COR-L47 (cell line): ENCODE measurements at places on chromosomes 12 and 14.
A peak's percentile ranks its signal among the peaks of the same experiment; 100 is the strongest.

GRCh38 chr14:53953828-53954550, 2.6 kb downstream of the BMP4 start:
- DNase-seq = peak; percentile 23

GRCh38 chr12:51546097-51546496, 44.9 kb upstream of the SCN8A start:
- DNase-seq = no peak

DNA sequence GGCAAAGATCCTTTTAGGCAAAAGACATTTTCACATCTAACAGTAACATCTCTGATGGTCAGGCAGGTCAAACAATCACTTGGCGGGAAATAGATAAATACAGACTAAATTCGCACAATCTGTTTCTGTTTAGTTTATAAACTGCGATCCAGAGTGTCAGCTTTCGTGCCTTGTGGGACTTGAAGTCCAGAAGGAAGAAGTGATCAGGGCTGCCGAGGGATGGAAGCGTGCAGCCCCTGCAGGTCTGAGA, 245 bp upstream of the BRMS1L start:
- no peak for DNase-seq

- DNase-seq = peak; percentile 14
Observed at GRCh38 chr14:105537580-105538474, 11.4 kb downstream of the TMEM121 start.

DNA sequence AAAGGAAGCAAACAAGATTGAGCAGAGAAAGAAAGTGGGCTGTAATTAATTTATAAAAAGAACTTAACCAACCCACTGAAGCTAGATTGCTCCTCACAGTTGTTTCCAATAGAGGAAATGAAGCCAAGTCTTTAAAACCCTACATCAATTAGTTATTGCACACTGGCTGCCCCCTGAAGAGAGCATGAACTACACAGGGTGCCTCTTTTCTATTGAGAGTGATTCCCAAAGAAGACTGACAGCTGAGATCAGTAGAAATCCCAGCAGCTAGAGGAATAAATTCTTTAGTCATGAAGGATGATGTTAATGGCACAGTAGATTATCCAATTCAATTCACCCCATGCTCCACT, 8.6 kb upstream of the USP15 start:
- no peak for DNase-seq

DNA sequence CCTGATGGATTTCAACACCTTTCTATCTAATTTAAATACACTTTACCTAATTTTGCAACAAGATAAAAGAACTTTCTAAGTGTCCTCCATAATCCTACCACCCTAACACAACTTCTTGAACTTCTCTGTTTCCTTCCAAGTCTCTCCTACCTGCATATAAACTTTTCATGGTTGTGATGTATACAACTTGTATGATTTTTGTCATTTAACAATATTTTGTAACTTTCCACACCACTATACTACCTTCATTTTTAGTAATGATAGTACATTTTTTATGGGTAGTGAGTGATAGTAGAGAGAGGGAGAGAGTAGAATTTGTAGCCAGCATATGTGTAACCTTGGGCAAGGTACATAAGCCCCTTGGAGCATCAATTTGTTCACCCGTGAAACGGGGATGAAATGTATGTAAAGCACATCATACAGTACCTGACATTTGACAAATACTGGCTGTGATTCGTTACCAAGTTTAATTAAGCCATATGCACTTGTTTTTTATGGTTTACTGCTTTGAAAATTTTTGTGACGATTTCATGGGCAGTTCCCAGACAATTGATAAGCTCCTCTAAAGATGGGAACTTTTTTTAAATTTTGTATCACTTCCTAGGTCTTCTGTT, 177.8 kb upstream of the SLC38A2 start:
- no peak for DNase-seq

- DNase-seq = no peak
Observed at GRCh38 chr14:71116568-71117122, 209.4 kb downstream of the PCNX1 start.

- DNase-seq = no peak
Observed at GRCh38 chr12:51721282-51721940, 127.1 kb downstream of the FIGNL2 start.

GRCh38 chr12:623865-624372, 39.3 kb downstream of the NINJ2 start:
- DNase-seq = no peak

GRCh38 chr12:14949631-14950030, 11.3 kb upstream of the ERP27 start:
- DNase-seq = no peak

GRCh38 chr14:35326375-35326774, 34.2 kb downstream of the PSMA6 start:
- DNase-seq = no peak

- peak; percentile 15 for DNase-seq
Observed at GRCh38 chr12:94725375-94726168, 75.2 kb upstream of the TMCC3 start.

GRCh38 chr12:109553483-109553882, 19.8 kb downstream of the MMAB start:
- no peak for DNase-seq

GRCh38 chr12:127396734-127397133, 870.2 kb upstream of the TMEM132C start:
- DNase-seq = no peak

DNA sequence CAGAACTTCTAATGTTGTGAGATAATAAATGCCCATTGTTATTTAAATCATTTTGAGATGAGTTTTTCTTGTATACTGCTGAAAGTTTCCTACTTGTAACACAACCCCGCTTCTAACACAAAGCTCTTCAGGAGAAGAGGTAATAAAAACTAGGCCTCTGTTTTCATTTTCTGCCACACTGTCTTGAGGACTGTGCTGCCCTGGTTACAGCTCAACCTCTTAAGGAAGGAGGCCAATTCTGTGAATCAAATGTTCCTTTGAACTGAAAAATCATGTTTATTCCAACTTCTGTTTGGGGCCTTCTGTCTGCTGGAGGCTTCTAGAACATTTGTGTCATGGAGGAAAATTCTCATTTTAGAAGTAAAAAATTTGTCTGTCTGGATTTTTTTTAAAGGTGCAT, 100.3 kb downstream of the LRIG3 start:
- no peak for DNase-seq

DNA sequence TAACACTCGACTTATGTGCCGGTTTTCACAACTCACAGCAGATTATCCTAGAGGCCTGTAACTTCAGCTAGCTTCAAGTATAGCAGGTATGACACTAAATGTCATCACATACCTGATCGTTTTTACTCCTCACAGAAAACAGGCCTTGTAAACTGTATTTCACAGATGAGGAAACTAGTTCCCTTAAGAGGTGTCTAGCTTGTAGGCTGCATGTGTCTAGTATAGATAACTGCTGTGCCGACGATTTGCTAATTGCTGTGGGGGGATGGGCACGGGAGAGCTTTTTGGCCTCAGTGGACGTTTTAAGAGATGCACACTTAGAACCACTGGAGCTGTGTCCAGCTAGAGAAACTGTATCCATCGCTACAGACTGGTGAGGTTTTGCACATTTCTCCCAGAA, 78.8 kb downstream of the PAPOLA start:
- no peak for DNase-seq

- DNase-seq = no peak
Observed at GRCh38 chr14:54784657-54785056, 118.0 kb downstream of the GCH1 start.

DNA sequence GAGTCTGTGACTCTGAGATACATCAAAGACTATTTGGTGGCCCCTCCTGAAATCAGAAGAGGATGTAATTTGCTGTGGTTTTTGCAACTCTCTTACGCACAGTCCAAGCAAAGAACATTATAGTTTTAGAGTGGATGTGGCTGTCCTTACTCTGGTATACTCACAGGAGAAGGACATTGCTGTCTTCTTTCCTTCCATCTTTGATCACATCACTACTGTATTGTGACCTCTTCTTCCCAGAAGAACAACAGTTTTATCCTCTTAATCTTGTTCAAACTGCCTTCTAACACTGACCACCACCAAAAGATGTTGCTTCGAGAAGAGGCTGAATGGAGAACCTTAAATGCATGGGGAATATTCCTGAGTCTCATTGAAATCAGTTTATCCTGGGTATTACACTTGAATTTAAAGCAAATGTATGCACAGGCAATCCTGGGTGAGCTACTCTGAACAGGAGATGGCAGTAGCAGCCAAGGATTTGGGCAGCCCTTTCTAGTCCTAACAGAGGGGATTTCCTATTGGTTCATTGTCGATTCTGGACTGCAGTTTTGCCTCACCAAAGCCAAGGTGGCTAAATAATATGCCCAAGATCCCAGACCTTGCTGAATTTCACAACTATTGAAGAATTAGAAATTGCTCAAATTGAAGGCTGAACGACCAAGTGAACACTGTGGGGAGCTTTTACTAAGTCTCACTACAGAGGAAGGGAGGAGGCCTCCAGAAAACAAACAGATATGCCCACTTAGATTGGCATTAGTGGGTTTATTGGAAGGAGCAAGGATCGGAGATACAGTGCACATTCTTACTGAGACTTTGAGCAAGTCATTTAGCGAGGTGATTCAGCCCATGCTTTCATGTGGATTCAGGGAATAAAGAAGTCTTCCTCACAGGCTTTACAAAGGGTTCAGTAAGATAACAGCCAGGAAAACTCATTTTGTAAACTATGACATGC, 282.8 kb downstream of the PAWR start:
- DNase-seq = peak; percentile 52

DNA sequence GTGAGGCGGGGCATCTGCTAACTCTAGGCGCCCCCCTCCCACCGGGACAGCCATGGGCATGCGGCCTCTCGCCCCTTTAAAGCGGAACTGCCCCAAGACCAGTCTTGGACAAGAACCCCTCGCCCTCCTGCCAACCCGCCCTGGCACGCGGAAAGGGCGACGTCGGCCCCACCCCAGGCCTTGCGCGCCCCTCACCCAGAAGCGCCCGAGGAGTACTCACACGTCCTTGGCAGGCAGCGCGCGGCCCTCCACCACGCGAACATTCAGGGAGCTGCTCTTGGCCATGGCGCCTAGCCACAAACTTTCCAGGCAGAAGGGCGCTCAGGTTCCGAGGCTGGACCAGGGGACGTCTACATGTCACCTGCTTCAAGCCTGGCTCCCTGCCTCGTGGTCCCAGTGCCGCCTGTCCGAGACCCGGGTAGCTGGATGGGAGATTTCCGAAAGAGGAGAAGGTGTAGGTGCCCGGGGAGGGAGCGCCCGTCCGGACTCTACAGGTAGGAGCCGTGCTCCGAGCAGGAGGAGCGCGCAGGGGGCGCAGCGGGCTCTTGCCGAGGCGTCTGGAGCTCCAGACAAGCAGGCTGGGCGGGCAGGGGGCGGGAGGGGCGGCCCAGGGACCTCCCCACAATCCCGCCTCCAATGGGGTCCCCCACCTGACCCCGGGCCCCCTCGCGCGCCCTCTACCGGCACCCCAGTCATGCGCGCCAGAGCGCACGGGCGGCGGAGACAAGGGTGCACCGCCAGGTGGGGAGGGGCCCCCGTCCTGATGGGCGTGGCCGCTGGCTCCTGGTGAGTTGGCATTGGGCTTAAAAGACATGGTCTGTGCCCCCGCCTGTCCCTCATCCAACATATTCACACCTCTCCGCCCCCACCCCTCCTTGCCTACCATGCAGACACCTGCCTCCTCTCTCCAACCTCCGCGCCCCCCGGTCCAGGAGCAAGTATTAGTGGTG, at the start of gene RASAL1:
TSS of gene RASAL1 (minus strand) at position 584 of the 950 bp plus-strand sequence. CDS start at position 285, 299 bp downstream.
- DNase-seq = peak; percentile 68
